SK-N-SH (cell line): ENCODE measurements at places on chromosomes 4 and X. TPM values are rescaled to one million over a fixed set of nuclear protein-coding genes. Genes with fewer than 3 reads are reported as not detected.
A peak's percentile ranks its signal among the peaks of the same experiment; 100 is the strongest.

Gene RNF175
- 0.06 and 0.10 TPM in 2 replicates for polyA plus RNA-seq

- no peaks in the 10 kb centered on the region for H3K27me3 ChIP-seq
- no peaks in the 10 kb centered on the region for H3K36me3 ChIP-seq
- no peaks in the 10 kb centered on the region for H3K4me1 ChIP-seq
- H3K4me3 ChIP-seq, result no peak overlapping the region
Observed at GRCh38 chrX:75483933-75484332, 38.9 kb downstream of the ZDHHC15 start.

Gene PLK4
- 10.3 and 10.5 TPM in 2 replicates for polyA plus RNA-seq

DNA sequence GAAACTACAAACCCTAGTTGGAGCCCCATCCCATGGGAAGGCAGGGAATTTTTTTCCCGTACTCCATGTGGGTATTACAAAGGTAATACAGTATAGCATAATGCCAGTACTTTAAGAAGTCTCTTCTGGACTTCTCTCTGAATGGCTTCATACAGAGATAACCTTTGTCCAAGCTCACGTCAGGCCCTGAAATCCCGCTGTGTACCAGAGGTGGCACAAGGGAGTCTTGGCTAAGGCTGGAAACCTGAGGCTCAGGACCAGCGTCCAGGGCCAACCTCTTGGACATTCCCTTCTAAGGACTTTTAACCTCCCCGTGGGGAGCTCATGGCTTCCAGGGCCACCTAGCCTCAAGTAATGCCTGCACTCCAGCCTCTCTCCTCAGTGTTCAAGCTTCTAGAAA, 338.9 kb upstream of the FAM241A start:
- no peak overlapping the region for H3K4me3 ChIP-seq
- H3K27ac ChIP-seq, result no peak overlapping the region
- H3K27me3 ChIP-seq, result no peaks in the 10 kb centered on the region; the same call in 1 of the 2 replicates
- no peaks in the 10 kb centered on the region for H3K36me3 ChIP-seq
- H3K4me1 ChIP-seq, result no peaks in the 10 kb centered on the region

Gene CACNA1F
- polyA plus RNA-seq, result not detected in 2 replicates

- H3K4me3 ChIP-seq, result no peak overlapping the region
- no peak for DNase-seq
- no peak overlapping the region for H3K27ac ChIP-seq
- no peaks in the 10 kb centered on the region for H3K4me1 ChIP-seq
Observed at GRCh38 chr4:108725457-108725856, 37.4 kb downstream of the ETNPPL start.

DNA sequence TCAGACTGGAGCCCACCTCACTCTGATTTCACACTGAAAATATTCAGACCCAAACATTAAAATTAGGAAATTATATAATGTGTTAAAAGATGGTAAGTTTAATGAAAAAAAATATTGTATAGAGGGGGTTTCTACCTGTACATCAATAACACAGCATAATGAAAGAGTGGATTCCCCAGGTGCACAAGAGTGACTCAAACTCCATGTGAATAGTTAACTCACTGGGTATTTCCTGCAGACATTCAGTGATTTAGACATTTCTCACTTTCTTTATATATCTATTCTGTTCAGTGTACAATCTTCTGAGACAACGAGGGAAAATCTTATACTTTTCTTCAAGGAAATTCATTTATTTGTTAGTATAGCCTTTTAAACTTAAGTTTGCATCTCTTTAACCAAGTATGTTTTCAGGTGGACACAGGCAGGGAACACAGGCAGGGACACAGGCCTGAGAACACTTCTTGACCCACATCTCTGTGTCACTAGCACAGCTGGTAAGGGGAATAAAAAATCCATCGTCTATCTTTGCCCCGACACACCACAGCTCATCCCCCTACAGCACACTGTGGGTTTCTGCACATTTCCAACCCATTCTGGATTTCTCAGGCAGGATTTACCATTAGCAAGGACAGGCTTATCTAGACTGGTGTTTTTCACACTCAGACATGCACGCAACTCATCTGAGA, 525.5 kb upstream of the BOD1L1 start:
- no peak overlapping the region for H3K27ac ChIP-seq
- peaks cover 8% of the 10 kb centered on the region; the same call in 1 of the 2 replicates for H3K4me1 ChIP-seq

DNA sequence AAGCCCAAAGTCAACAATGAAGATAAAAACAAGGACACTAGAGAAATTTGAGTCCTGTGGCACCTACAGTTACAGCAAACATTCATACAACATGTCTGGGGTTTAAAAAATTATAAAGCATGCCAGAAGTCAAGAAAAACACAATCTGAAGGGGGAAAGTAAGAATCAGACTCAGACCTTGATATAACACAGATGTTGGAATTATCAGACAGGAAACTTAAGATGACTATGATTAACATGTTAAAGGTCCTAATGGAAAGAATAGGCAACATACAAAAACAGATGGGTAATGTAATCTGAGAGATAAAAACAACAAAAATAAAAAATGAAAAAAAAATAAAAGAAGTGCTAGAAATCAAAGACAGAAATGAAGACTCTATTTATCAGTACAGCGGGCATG, 446.5 kb downstream of the SPRY1 start:
- peak overlapping the region; percentile 25; the same call in 1 of the 2 replicates for H3K27ac ChIP-seq
- H3K4me3 ChIP-seq, result no peak overlapping the region
- no peaks in the 10 kb centered on the region for H3K27me3 ChIP-seq
- H3K4me1 ChIP-seq, result no peaks in the 10 kb centered on the region; the same call in 1 of the 2 replicates

DNA sequence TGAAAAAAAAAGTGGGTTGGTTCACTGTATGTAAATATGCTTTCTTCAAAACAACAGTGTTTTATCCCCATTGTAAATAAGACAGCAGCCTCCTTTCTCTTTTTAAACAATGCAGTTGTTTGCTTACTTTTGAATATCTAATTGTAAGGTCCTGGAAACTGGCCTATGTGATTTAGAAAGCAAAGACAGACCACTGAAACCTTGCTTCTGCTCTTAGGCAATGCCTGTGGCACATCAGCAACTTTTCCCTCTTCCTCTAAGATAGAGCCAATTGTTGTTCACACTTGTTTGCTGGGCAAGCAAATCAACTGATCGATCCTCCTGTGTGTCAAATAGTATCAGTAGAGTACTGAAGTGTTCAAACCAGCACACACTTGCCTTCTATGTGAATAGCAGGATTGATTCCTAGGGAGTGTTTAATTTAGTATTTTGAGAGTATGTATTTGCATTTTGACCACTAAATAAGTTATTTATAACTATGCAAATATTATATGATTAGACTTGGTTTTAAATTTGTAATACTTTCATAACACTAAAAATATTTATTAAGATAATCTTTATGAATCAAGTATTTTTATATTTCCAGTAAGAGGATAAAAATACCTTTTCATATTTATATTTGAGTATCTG, 55.4 kb upstream of the GRPR start:
- H3K4me1 ChIP-seq, result no peaks in the 10 kb centered on the region
- no peak overlapping the region for H3K4me3 ChIP-seq
- no peak for DNase-seq
- no peaks in the 10 kb centered on the region for H3K36me3 ChIP-seq

Gene PRRG3
- polyA plus RNA-seq, result not detected in 2 replicates
